ENCODE measurements at places on chromosomes 4 and X.

DNA sequence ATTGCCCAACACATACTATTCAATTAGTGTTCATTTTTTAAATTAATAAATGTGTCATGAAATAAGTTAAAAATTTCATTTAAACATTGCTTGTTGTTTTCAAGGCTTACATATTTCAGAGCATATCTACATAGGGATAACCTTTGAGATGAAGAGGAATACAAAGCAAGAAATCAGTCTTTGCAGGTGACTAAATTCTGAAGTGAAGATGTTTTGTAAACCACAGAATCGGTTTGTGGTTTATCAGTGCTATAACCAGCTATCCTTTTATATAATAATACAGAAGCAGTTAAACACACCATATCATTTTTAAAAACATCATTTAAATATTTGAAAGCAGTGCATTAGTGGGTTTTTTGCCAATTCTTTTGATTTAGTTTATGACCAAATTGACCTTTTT lies 26.9 kb downstream of the FAM241A start:
- no peak for DNase-seq

DNA sequence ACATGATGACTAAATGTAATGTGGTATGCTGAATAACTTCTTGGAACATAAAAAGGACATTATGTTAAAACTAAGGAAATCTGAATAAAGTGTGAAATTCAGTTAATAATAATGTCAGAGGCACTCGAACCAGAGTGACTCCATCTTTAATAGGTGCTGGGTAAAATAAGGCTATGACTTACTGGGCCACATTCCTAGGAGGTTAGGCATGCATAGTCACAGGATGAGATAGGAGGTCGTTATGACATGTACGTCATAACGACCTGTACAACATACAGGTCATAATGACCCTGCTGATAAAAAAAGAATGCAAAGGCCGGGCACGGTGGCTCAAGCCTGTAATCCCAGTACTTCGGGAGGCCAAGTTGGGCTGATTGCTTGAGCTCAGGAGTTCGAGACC lies 28.9 kb upstream of the OPHN1 start:
- DNase-seq = no peak

DNA sequence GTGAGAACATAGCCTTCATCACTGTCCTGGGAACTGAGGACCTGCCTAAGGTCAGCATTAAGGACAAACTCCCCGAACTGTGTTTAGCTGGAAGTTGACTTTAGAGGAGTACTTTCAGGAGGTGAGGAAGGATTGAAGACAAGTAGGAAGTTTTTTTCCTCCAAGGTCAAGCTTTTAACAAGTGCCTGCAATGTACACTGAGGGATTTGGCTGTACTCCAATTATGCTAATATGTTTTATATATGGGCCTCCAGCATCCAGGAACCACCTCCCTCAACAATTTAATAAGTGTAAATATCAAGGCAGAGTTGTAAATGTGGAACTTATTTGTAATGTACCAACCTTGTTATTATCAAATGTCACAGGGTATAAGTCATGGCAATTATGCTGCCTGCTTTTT lies 726.2 kb downstream of the RPA4 start:
- no peak for DNase-seq

DNA sequence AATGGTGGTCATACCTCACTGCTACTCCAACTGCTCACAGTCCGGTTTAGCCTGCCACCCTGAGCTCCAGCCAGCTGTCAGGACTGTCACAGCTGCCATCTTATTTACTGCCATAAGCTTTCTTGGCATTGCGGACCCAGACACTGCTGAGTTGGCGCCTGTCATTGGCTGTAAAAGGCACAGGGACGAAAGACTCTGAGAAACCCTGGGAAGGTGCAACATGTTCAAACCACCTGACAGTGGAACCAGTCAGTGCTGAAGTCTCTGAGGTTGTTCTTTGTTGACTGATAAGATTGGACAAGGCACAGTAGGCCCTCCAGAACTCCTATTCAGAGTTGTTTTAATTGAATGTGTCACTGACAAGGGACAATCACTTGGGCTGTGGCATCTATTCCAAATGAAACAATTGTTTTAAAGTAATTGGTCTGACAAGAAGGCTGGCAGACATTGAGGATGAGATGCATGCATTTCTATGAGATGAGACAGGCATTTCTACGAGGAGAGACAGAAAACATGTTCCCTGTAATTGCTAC lies 927.8 kb downstream of the STPG2 start:
- no peak for DNase-seq

GRCh38 chr4:184097815-184098214 lies 119.9 kb downstream of the ENPP6 start:
- DNase-seq = no peak

Data from right atrium auricular region (tissue), 2 donors.